ENCODE measurements at places on chromosomes 6 and 20.

DNA sequence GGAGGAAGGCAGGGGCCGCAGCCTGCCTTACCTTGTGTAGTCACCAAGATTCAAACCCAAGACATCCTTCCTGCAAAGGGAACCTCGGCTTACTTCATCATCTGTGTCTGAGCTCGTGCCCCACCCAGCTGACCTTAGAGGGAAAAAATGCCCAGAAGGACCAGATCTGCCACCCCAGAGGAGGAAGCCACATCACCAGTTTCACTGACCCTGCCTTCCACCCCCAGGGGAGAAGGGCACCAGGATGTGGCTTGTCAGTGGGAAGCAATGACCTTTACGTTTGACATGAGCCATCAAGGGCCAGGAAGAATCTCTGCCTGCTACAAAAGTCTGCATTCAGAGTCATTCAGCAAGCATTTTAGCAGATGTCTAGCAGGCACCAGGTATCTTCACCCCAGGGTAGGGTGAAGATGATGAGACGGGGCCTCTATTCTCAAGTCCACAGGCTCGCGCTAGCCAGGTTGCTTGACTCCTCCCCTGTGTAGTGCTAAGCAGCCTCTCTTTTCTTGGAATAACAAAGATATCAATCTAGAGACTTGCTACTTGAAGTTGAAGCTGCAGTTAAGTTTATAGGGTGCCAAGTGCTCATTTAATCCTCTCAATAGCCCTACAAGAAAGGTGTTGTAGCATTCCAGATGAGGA, 28.1 kb downstream of the HM13 start:
- no peak for DNase-seq

DNA sequence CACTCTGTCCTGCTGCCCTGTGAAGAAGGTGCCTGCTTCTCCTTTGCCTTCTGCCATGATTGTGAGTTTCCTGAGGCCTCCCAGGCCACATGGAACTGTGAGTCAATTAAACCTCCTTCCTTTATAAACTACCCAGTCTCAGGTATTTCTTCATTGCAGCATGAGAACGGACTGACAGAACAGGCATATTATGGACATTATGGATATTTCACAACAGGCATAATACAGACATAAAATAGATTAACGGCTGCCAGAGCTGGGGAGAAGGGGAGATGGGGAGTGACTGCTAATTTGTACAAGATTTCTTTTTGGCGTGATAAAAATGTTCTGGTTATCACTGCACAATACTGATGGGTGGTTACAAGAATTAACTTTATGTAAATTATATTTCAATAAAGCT, 29.4 kb downstream of the TRPC4AP start:
- DNase-seq = no peak

GRCh38 chr6:106141441-106142237, 55.5 kb downstream of the PRDM1 start:
- DNase-seq = no peak

- DNase-seq = no peak
Observed at GRCh38 chr20:47117371-47117770, 222.7 kb downstream of the EYA2 start.

GRCh38 chr6:6246544-6246943, 73.9 kb downstream of the F13A1 start:
- DNase-seq = no peak

DNA sequence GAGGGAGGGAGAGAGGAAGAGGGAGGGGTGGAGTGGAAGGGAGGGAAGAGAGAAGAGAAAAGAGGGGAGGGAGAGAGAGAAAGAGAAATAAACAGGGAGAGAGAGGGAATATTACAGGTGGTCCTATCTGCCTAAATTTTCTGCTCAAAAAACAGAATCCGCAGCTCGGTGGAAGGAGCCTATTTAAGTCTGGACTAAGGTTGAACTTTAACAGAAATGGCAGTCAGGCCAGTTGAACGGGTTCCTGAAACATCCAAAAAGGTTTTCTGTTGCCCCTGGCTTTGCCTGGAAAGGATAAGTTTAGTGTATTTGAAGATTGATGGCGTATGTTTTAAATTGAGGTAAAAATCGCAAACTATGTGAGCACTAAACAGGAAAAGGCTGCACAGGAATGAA, 2.2 kb downstream of the TFAP2B start:
- no peak for DNase-seq

- DNase-seq = no peak
Observed at GRCh38 chr6:17932330-17932852, 55.0 kb downstream of the KIF13A start.

DNA sequence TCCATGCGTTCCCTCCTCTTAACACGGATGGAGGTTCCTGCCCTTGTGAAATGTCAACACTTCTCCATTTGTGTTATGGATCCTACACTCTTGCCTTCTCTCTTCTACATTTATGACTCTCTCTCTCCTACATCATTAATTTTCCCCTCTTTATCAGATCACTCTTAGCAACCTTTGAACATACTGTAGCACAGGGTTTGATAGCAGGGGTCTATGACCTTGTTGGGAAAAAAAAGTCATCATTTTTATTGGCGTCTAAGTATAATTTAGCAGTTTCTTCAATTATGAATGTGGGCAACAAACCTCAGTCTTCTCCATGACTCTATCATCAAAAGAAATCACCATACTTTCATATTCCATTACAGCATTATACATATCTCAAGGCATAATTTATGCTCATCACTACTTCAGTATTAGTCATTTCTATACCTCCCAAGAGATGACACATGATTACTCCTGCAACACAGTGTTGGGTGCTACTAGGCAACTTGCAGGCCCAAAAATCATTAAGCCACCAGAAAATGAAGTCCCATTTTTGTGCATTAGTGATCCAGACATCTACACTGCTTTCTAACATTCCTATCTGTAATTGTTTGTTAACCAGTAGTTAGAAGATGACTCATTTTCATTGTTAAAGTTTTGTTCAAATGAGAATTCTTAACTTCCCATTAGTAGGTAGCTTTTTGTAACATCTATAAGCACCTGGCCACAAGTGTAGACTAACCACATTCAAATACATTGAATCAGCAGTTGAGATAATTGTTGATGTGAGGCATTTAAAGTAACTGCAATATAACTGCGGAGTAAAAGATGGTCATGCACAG, 9.5 kb downstream of the CYP39A1 start:
- no peak for DNase-seq

GRCh38 chr20:38180781-38181180, 15.7 kb upstream of the TGM2 start:
- DNase-seq = no peak

DNA sequence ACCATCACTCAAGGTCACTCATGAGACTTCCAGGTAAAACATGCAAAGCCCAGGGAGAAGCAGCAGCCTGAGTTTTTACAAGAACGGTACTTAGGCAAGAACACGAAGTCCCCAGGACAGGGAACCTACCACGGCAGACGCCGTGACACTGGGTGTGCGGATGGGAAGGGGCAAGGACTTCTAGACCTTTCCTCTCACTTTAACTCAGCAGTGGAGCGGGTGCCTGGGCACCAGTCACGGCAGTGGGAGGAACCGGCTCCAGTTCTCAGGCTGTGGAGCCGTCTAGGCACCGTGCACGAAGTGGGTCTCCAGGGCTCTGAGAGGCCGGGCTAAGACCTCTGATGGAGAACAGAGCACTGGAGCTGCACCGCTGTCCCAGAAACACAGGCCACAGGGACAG, 2.5 kb downstream of the ZBTB46 start:
- DNase-seq = no peak

All from smooth muscle cell of the brain vasculature (primary cell).